ENCODE measurements at places on chromosomes 7 and 10. TPM values are rescaled to one million over a fixed set of nuclear protein-coding genes. Genes with fewer than 3 reads are reported as not detected.

CLDN12 gene
- 21.3 TPM for total RNA-seq

HOXA10 gene
- total RNA-seq: 6.8 TPM

RNF148 gene
- total RNA-seq: not detected

ABCB4 gene
- not detected for total RNA-seq

HOXA11 gene
- total RNA-seq: 0.77 TPM
